ENCODE measurements at places on chromosomes 16 and 17.

GRCh38 chr16:80695020-80695419 lies 109.4 kb downstream of the CDYL2 start:
- DNase-seq: no peak

GRCh38 chr16:75267631-75268264 lies 16.3 kb upstream of the BCAR1 start:
- DNase-seq: no peak

DNA sequence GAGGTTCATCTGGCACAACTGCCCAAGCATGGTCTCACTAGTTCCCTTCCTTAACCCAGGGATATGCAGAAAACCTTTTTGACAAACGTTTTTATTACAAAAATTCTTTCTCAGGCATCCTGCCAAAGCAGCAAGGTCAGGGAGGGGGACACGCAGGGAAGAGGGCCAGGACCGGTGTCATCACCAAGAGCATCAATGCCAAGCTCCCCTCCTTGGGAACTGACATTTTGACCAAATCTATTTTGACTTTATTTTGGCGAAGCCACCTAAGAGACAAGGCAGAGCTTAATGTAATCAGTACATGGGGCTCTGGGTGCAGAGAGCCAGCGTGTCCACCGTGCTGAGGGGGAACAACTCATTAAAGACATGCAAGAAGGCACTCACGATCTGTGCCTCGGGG lies 265.2 kb downstream of the CBLN1 start:
- DNase-seq: no peak

DNA sequence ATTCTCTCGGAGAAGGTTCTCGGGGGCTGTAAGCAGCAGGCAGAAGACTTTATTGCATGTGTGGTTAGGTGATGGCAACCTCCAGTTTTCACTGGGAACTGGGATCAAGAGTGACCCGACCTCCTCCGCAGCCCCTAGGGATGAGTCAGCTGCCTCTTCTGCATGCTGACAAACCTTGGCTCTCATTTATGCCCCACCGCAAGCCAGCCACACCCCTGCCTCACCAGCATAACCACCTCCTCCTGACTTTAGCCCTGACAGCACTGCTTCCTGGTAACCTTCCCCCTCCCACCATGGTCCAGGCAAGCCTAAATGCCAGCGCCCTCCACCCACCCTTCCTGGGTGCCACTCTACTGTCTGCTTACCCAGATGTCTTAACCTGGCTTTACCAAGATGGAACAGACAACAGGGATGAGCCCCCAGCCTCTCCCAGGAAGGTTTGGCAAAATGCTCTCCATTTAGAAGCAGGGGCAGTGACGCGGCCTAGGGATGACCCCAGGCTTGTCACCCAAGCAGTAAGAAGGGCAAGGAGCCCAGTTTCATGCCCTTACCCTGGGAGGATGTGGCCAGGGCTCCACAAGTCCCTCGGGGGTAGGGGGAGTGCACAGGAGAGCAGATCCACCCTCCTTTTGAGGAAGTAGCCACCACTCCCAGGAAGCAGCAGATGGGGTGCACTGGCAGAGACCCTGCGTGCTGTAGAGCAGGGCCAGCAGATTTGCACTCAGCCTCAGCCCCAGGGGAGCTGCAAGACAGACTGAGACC lies 73.5 kb downstream of the GOSR1 start:
- DNase-seq: no peak

- DNase-seq: no peak
These were observed 154.0 kb downstream of the ZNF423 start for GRCh38 chr16:49701789-49702494.

DNA sequence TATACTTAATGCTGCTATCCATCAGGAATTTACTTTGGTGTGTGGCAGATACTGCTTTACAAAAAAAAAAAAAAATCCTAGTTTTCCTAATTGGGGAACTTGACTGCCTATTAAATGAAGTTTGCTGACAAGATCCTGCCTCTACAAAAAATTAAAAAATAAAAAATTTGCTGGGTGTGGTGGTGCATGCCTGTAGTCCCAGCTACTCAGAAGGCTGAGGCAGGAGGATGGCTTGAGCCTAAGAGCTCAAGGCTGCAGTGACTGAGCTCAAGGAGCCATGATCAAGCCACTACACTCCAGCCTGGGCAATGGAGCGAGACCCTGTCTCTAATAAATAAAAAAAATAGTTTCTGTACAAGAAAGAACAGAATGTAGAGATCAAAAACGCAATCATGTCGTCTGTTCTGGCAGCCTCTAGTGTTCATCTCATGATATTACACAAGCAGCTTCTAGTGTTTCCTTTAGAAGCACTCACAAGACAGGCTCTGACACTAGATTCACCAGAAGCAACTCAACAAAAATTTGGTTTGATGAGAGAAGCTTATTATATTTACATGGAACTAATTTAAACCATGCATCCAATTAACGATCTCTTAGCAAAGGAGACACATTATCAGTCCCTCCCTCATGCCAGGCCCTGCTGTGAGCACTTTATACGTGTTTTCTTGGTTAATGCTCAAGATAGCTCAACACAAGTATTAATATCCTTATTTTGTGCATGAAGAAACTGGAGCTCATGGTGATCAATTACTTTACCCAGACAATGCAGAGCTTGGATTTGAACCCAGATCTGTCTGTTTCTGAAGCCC lies 6.8 kb upstream of the KRTAP17-1 start:
- no peak for DNase-seq

Measured in stimulated activated CD4-positive, alpha-beta T cell treated with anti-CD3 and anti-CD28 coated beads, Interleukin-12 subunit alpha, Interleukin-12 subunit beta, amount 100 ng/mL, for 48 hours (primary cell).